ENCODE measurements at places on chromosomes 2 and 18.
A peak's percentile ranks its signal among the peaks of the same experiment; 100 is the strongest.

DNA sequence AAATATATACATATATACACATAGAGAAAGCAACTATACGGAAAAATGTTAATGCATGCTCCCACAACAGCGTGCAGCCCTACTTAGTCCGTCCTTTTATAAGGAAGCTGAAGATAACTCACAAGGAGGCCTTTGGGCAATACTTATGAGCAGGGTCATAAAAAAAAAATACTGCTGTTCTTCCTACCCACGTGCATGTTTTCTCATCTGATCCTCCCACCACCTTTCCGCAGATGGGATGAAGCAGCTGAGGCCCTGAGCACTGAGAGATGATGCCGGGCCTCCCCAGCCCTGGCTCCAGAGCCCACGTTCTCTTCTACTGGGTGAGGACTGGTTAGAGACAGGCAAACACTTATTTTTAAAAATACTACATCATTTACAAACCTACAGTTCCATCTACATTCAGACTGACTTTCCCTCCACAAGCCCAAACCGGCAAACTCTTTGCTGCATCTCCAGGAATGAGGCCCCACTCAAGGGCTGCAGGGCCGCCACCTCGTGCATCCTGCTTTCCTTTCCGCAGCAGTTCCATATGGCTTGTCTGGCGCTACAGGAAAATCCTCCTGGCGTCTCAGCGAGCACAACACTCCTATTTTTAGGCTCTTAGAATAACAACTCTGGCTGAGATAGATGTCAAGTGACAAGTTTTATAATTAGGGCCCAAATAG is 41.6 kb downstream of the TBC1D8 start:
- no peak for DNase-seq

DNA sequence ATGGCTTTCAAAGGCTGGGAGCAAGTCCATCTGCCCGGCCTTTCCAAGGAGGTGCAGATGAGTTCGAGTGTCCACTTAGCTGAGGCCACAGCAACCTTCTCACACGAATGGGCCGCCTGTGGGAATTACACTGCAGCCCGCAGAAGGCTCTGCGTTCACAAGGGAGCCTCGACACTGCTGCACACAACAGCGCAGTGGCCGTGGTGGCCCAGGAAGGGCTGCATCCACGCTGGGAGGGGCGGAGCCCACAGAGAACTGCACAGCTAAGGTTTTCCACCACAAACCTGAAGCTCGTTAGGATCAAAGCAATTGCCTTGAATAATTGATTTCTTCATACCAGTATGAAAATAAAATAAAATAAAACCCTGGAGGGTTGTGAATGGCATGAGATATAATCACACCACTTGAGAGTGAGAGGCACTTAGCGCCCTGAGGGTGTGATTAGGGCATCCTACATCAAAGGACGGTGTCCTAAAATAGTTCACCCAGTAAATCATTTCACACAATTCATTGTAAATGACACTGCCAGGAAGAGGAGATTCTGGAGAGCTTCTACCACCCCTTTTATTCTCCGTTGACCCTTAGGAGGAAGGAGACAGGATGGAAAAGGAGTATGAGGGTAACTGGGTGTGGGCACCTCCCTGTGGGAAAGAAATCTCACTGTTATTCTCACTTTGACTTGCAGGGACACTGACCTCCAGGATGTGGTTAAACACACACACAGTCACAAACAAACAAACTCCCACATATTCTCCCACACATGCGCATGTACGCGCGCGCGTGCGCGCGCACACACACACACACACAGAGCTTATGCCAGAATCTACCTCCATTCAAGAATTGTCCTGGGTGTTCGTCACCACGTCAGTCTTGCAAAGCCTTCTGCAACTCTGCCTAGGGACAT is 256.6 kb upstream of the ID2 start:
- DNase-seq, result peak; percentile 16

- no peak for DNase-seq
Measured at GRCh38 chr2:200193791-200194190, 112.7 kb upstream of the SPATS2L start.

DNA sequence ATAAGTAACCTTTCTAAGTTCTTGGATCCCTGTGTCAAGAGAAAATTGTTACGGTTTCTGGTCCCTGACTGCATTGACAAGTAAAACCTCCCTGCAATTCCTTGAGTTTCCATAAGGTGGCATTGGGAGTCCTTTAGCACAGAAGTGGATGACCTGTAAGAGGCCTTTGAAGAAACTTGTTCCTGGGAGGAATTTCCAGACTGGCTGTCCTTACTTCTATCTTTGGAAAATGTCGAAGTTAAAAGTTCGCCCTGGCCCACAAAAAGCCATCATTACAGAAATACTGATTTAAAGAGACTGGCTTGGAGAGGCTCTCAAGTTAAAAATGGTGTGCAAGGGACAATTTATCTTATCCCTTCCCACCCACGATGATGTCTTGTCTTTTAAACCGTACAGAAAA is 218.4 kb downstream of the CDH20 start:
- DNase-seq, result no peak

DNA sequence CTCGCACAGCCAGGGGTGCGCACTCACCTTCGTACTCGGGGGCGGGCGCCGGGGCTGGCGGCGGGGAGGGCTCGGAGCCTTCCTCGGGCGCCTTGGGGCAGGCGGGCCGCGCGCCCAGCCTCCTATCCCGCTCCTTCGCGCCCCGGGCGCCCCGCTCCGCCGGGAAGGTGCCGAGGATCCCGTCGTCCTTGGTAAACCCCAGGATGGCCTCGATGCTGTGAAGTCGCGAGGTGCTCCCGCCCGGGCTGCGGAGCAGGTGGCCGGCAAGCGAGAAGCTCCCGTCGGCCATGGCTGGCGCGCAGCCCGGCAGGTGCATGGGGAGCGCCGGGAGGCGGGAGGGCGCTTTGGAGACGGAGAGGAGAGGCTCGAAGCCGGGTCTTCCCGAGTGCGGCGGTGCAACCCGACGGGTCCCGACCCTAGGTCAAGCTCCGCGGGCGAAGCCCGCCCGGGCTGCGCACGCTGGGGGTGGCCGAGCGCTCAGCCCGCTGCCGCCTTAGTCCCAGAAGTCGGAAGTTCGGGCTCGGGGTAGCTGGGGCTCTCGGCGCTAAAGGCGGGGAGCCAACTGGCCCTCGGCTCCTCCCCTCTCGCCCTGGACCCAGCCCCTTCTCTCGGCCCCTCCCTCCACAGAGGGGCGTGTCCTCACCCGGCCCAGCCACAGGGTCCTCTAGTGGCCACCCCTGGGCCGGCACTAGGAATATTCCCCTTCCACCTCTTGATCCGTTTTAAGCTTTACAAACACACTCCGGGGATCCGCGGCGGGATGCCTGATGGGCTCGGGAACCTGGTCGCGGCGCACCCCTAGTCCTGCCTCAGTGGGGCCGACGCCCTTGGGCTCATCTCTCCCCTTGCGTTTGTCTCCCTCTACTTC is at the start of gene RAX:
Gene RAX, minus strand, starts transcription at position 564 of the 868 bp plus-strand sequence. Its CDS starts 248 bp downstream, at position 316.
- no peak for DNase-seq

DNA sequence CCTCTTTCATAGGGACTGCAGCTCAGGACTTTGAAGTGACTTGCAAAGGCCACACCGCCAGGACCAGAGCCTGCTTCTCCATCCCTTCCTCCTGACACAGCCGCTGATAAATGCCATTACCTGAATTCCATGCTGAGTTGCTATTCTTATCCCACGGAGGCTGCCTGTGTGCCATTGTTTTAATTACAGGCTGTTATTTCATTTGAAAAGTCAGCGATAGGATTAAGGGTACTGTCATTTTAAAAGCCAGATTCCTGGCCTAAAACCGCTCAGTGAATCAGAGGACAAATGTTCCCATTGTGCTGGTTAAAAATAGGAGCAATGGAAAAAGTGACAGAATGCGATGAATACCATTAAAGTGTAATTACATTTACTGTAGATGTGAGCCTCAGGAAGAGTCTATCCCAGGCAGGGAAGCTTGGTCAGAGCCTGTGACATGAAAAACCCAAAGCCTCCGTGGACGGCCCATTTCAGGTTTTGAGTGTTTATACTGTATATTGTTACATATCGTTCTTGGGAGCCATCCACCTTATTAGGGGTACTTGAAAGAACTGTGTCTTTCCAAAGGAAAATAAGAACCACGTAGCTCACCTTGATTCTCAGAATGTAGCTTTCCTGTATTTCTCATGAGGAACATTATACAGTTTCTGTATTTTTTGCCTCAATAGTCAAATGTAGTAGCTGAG is 41.3 kb downstream of the PDCL3 start:
- no peak for DNase-seq

DNA sequence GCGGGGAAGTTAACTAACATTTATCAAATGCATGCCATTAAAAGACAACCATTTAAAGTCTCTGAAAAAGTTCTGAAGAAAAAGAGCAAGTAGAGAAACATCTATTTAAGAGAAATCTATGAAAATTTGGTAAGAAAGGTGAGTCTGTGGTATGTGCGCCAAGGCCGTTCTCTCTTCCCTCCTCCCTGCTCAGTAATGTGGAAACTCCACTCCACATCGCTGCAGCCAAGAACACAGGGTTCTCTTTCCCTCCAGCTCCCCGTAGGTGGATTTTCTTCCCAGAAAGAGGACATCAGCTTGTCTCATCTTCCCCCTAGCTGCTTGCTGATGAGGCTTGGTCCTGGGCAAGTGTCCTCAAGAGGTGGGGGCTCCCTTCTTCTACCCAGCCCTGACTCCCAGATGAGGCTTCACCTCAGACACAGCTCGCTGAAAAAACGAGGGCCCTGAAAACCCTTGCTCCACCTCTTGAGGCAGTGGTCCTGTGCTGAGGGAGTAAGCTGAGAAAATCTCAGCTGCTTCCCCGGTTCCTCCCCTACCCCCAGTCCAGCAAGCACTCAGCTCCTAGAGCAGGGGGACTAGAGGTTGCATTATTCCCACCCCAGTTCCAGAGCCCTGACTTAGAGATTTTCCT is 45.8 kb upstream of the PTPRM start:
- no peak for DNase-seq

- no peak for DNase-seq
Measured at GRCh38 chr2:29657674-29658073, 263.7 kb downstream of the ALK start.

GRCh38 chr18:63150326-63150725 is 169.2 kb downstream of the BCL2 start:
- DNase-seq, result no peak

DNA sequence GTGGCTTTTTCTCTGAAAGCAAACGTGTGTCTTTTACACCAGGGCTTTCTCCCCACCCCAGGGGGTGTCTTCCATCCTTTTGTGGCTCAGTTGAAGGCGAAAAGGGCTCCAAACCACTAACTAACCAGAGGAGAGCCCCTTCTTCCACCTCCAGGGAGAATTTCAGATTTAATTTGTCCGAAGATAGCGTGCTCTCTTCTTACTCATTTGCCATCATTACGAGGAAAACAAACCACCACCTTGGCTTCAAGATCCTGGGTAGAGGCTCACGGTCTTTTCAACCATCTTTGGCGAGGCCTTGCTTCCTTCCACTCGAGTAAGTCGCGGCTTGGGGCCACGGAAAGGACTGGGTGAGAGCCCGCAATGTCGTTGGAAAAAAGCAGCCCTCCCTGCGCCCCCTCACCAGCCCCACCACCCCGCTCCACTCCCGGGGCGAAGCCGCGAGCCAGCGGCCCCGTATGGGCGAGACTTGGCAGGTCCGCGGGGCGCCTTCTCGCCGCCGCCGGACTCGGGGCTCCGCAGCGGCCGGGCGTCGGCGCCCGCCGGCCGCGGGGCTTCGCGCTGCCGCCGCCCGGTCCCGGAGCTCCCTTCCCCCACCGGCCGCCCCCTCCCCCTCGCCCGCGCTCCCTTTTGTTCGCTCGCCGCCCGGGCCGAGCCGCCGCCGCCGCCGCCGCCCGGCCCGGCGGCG is 1.7 kb upstream of the ZNF532 start:
- DNase-seq, result no peak

DNA sequence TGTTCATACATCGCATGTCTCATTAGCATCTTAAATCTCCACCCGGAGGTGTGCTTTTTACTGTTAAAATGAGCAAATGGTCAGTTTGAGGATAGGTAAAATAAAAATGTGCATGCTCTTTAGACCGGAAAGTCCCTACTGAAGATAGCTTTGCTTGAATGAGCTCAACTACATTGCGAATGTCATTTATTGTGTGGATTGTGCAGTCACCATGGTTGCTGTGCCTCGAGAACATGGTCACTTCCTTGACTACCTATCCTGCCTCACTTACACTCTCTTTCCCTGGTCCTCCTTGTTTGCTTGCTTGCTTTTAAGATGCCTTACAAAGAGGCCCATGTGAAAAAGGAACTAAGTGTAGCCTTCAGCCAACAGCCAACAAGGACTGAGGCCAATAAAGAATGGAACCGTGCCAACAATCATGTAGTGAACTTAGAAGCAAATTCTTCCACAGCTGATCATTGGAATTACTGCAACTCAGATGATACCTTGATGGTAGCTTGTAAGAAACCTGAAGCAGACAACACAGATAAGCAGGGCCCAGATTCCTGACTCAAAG is 72.2 kb upstream of the BARD1 start:
- DNase-seq, result no peak

- no peak for DNase-seq
Measured at GRCh38 chr2:172137943-172138342, 35.2 kb upstream of the DLX2 start.

DNA sequence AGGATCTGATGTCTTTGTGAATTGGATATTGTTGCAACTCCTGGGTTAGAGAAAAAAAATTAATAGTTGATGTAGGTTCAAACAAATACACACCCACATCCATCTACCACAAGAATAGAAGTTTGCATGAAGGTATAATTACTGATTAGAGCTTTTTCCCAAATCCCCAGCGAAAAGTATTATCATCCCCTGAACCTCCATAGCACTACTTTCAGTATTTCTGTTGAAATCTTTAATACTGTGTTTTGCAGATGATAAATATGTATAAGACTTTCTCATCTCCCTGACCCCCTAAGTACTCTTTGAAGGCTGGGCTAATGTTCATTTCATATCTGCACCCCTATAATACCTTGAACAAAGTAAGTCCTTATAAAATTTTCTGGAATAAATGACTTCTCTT is 6.4 kb downstream of the FN1 start:
- no peak for DNase-seq

GRCh38 chr2:118970396-118971135 is 28.6 kb downstream of the MARCO start:
- no peak for DNase-seq

GRCh38 chr2:197298609-197299008 is 12.0 kb downstream of the ANKRD44 start:
- no peak for DNase-seq

Data from stimulated activated CD8-positive, alpha-beta memory T cell treated with anti-CD3 and anti-CD28 coated beads, Interleukin-2, amount 100 ng/mL, for 1 hour (primary cell).